Peyer's patch (tissue), 4 donors: ENCODE measurements at places on chromosomes 2 and 18. TPM values are rescaled to one million over a fixed set of nuclear protein-coding genes. Genes with fewer than 3 reads are reported as not detected.

GPAT2 gene
- 0.53 TPM for total RNA-seq

FSHR gene
- not detected for total RNA-seq

- no peak overlapping the region for H3K4me3 ChIP-seq
- no peaks in the 10 kb centered on the region for H3K4me1 ChIP-seq
- no peak overlapping the region for H3K27ac ChIP-seq
- no peaks in the 10 kb centered on the region for H3K27me3 ChIP-seq
Observed at GRCh38 chr2:78145997-78146722, 624.0 kb upstream of the LRRTM4 start.

EGR4 gene
- total RNA-seq = not detected

GRCh38 chr18:63505566-63506335 lies 29.0 kb downstream of the SERPINB5 start:
- no peaks in the 10 kb centered on the region for H3K36me3 ChIP-seq
- H3K4me3 ChIP-seq = no peak overlapping the region
- DNase-seq = no peak
- H3K4me1 ChIP-seq = no peaks in the 10 kb centered on the region
- H3K27me3 ChIP-seq = no peaks in the 10 kb centered on the region

MC5R gene
- total RNA-seq = not detected

GRCh38 chr2:25234738-25235137 lies 66.4 kb upstream of the POMC start:
- no peak for DNase-seq
- no peak overlapping the region for H3K27ac ChIP-seq
- H3K4me1 ChIP-seq = no peaks in the 10 kb centered on the region
- no peak overlapping the region for H3K4me3 ChIP-seq
- no peaks in the 10 kb centered on the region for H3K36me3 ChIP-seq

DNA sequence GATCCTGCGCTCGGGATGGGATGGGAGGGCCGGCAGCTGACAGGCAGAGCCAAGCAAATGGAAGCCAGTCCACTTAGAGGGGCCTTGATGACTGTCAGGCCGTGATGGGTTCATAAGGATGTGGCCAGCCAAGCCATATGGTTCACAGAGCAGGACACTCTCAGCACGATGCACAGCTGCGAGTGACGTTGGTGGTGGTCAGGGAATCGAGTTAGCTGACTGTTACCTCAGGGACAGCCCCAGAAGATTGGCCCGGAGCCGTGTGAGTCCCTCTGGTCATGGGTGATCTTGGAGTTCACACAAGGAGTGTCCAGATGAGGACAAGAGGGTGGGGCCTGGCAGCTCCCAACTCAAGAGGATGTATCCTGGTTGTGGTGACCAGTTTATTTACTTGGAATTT lies 70.2 kb downstream of the TPGS2 start:
- H3K27ac ChIP-seq = no peak overlapping the region
- DNase-seq = no peak
- no peaks in the 10 kb centered on the region for H3K4me1 ChIP-seq
- H3K36me3 ChIP-seq = no peaks in the 10 kb centered on the region
- no peak overlapping the region for H3K4me3 ChIP-seq

ABCG8 gene
- 3.3 TPM for total RNA-seq

GRCh38 chr18:34493566-34494358 lies 216.3 kb upstream of the DTNA start:
- H3K36me3 ChIP-seq = no peaks in the 10 kb centered on the region
- H3K27ac ChIP-seq = no peak overlapping the region
- H3K4me1 ChIP-seq = no peaks in the 10 kb centered on the region
- DNase-seq = no peak
- no peaks in the 10 kb centered on the region for H3K27me3 ChIP-seq

DNA sequence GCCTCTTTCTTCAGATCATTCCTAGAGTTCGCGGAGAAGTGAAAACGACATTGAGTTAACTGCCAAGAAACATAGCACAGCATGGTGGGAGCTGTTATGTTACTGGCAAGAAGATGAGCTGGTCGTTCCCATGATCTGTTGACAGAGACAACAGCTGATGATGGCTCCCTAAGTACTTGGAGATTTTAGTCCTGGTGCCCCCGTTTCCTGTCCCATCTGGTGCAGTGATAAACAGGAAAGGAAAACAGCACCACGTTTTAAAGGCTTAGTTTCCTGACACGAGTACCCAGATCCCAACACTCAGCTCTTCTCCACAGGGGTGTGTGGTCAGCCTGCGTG lies 56.4 kb upstream of the KCNG2 start:
- H3K27ac ChIP-seq = no peak overlapping the region
- H3K4me3 ChIP-seq = no peak overlapping the region
- peak; percentile 17 for DNase-seq

GRCh38 chr2:11478899-11479605 lies 13.1 kb upstream of the E2F6 start:
- peaks cover 9% of the 10 kb centered on the region for H3K4me1 ChIP-seq
- no peaks in the 10 kb centered on the region for H3K27me3 ChIP-seq
- no peak overlapping the region for H3K4me3 ChIP-seq
- H3K27ac ChIP-seq = no peak overlapping the region

RTP5 gene
- 0.54 TPM for total RNA-seq

ARL4C gene
- 4.5 TPM for total RNA-seq

DNA sequence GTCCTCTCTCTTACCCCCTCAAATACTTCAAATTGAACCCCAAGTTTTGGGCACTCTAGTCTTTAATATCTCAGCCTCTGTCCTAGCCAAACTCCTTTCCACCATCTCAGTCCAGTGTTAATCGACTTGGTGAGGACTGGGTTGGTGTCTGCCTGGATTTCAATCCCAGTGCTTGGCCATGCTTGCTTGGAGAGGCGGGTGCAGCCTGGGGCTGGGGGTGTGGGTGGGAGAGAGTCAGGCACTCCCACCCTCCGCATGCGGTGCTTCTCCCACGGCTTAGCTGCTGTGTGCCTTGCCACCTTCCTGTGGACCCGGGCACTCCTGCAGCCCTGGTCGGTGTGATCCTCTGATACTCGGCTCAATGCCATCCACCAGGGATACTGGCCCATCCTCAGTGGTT lies 220.8 kb upstream of the HDAC4 start:
- DNase-seq = no peak
- H3K4me3 ChIP-seq = no peak overlapping the region
- H3K4me1 ChIP-seq = no peaks in the 10 kb centered on the region
- no peaks in the 10 kb centered on the region for H3K27me3 ChIP-seq
- no peak overlapping the region for H3K27ac ChIP-seq
- no peaks in the 10 kb centered on the region for H3K36me3 ChIP-seq

DNA sequence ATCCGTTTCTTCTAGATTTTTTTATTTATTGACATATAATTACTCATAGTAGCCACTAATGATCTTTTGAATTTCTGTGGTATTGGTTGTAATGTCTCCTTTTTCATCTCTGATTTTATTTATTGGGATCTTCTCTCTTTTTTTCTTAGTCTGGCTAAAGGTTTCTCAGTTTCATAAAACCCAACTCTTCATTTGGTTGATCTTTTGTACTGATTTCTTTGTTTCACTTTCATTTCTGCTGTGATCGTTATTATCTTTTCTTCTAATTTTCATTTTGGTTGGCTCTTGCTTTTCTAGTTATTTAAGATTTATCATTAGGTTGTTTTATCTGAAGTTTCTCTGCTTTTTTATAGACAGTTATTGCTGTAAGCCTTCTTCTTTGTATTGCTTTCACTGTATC lies 463.6 kb upstream of the CRIM1 start:
- H3K4me3 ChIP-seq = no peak overlapping the region
- H3K27me3 ChIP-seq = no peaks in the 10 kb centered on the region
- no peaks in the 10 kb centered on the region for H3K4me1 ChIP-seq
- H3K27ac ChIP-seq = no peak overlapping the region
- no peak for DNase-seq
- no peaks in the 10 kb centered on the region for H3K36me3 ChIP-seq
